ENCODE measurements at places on chromosomes 4 and X.

- no peak for DNase-seq
Observed at GRCh38 chrX:47749185-47749967, 87.3 kb upstream of the ZNF81 start.

DNA sequence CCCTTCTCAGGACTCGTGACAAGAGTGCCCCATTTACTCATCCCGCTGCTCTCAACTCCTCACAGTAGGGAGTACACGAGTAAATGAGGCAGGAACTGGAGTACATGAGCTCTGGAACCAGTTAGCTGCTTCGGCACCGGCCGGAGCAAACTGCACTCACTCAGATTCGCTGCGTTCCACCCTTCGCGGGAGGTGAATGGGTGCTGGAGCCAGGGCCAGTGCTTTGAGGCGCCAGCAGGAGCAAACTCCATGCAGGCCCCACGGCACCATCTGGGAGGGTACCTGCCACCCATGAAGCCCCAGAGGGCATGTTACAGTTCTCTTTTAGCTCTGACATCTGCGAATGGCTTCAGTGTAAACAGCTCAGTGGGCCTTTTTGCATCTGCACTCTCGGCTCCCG, 315.5 kb upstream of the GK2 start:
- no peak for DNase-seq

DNA sequence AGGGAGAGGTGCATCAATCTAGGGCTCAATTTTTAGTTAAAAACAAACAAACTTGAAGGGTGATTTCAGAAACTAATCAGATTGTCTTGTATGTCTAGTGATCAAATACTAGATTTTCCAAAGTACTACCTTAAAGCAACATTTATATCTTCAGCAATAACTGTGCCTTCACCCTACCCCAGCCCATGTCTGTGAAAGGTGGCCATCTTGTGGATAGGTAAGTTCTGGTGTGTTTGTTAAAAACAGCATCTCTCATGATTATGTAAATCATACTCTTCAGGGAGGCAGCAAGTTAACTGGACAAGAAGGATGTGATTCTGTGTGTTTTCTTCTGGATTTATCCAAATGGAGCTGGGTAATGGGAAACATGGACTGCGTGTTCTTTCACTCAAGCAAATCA, 81.4 kb upstream of the ACSL1 start:
- no peak for DNase-seq

GRCh38 chr4:89617317-89617716, 219.6 kb downstream of the SNCA start:
- no peak for DNase-seq

DNA sequence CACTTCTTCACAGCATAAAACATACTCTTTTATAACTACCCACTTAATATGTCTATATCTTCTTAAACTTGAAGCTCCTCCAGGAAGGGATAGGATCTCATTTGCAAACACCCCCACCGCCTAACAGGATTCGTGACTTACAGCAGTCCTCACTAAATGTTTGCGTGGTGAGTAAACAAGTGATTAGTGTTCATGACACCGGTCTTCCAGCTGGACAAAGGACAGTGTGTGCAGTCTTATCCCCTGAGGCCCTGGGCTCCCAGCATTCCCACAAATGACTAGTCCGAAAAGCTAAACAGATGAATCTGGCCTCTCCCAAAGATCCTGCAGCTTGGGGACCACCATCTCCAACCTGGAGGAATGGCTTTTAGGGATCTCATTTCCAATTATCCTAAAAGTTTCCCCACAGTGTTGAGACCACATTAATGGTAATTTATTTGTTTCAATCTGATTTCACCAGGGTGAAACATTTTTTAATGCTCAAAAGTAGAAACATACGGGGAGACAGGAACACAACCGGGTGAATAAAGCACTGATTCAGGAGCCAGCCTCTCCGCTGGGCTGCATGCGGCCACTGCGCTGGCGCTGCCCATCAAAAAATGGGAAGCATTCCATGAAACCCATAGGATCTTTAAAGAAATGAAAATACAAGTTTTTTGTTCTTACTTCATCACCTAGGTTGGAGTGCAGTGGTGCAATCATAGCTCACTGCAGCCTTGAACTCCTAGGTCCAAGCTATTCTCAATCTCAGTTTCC, 69.2 kb downstream of the HADH start:
- DNase-seq = no peak

DNA sequence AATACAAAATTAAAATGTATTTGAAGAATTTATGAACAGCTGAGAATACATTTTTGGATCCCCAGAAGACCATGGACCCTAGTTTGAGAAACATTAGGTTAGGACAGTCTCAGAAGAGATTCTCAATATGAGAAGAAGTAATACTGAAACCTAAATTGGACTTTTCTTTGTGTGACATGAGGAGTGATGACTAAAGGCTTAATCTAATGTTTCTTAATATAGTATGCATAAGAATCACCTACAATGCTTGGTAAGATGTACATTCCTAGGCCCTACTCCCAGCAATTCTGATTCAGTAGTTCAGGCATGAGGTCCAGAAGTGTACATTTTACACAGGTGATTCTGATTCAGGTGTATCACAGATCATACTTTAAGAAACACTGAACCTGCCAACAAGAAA, 31.6 kb upstream of the HUWE1 start:
- no peak for DNase-seq

GRCh38 chr4:107800706-107801105, 24.0 kb upstream of the SGMS2 start:
- DNase-seq = no peak

DNA sequence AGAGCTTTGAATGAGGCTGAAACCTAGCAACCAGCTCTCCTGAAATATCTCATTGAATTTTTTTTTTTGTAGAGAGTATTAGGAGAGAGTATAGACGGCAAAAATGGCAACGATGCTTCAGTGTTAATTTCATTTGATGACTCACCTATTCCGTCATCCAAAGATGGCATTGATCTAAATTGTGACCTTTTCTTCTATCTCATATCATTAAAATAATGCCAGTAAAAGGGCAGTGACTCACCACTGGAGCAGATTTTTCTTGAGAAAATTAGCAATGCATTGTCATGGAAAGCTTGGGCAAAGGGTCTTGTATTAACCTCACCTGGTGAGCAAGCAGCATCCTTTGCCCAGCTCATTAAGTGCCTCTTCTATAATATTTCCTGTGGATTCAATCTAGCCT, 19.6 kb downstream of the VMA21 start:
- DNase-seq = no peak

DNA sequence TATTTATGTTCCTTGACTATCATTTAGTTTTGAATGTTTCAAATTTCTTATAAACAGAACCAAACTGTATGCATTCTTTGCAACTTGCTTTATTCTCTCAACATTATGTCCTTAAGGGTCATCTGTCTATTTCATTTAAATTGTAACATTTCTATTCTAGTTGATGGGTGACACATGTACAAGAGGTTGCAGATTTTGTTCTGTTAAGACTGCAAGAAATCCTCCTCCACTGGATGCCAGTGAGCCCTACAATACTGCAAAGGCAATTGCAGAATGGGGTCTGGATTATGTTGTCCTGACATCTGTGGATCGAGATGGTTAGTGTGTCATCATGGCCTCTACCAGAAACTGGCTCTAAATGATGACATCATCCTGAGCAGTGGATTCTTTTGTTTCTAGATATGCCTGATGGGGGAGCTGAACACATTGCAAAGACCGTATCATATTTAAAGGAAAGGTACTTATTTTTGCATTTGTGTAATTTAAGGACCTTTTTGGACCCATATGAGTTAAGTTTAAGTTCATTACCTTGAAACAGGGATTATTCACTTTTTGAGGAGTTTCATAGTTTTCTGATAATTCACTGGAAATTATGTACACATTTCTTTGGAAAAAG, 6.1 kb downstream of the LIAS start:
- DNase-seq = no peak

DNA sequence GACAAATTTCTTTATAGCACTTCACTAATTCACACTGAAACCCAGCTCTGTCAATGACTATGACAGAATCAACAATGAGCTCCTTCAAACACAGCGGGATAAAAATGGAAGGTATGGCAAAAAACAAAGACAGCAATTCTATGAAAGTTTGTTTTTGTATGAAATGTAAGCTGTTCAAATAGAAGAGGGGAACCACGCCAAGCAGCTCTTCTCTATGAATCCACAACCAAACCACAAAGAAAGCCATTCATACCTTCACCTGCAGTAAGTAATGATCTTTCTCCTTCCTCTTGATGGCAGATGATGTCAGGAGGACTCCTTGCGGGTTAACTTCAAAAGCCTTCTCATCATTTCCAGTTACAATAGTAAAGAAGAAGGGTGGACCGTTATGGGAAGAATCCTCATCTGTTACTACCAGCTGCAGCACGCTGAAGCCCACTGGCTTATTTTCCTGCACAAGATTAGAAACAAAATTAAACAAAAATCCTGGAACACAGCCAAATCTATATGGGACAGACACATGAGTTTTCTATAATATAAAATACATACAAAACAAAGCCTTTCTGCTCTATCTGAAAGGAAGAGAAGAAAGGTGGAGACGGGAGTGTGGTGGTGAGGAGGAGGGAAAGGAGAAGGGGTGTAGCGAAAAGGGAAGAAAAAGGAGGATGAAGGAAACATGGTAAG, 48.9 kb upstream of the MTNR1A start:
- DNase-seq = no peak

DNA sequence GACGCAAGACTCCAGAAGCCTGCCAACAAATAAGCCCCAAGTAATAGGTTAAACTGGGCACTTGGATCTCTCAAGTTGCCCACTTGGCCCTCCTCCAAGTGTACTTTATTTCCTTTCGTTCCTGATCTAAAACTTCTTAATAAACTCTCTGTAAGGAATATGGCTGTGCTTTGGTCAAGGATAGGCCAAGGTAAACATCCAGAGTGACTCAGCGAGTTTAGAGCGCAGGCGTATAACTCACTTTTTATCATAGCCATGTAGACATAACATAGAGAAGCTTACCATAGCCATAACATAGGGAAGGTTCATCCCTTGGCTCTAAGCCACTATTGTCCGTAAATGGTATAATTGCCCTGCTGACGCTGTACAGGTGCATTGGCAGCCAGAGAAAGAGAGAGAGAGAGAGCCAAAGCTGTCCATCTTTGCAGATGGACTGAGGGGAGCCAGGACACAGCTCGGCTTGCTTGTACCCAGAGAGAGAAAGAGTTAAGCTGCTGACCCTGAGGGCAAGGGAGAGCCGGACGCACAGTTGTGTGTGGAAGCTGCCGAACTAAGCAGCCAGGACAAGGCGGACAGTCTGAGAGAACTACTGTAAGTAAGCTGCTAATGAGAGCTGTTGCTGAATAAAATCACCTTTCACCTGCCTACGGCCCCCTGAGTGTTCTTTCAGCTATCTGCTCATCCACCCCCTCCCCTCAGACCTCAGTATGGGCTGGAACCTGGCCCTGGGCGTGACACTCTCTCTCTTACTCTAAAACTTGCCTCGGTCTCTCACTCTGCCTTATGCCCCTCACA, 1.8 kb downstream of the TLR1 start:
- DNase-seq = no peak

- no peak for DNase-seq
Observed at GRCh38 chr4:129144755-129145206, 48.8 kb downstream of the C4orf33 start.

DNA sequence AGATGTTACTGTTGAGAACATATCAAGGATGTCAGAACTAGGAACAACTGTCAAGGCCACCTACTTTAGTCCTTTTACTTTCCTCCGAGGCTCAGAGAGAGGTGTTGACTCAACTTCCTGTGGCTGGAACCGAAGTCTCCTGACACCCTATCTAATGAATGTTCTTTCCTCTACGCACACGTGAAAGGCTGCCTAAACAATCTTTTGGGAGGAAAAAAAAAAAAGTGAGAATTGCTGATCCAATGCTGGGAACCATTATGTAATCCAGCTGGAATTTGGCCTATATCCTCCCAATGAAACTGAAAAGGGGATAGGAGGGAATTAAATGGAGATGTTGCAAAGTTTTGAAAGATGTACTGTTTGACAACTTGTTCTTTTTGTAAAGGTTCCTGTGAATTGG, 8.3 kb upstream of the MAP7D3 start:
- no peak for DNase-seq

DNA sequence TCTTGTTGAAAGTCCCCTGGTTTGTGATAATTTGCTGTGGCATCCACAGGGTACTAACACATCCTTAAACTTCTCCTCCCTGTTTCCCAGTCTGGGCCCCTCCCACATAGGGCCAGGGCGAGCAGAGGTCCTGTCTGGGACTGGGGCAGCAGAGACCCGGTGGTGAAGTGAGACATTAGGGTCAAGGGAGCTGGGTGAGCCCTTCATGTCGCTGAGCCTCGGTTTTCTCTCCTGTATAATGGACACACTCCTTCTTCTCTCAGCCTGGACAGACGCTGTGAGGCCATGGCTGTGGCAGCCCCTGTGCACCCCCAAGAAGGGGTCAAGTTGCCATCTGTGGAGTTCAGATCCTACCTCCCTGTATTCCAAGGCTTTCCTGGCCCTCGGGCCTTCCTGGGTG, 33.0 kb upstream of the HMX1 start:
- no peak for DNase-seq

- DNase-seq = no peak
Observed at GRCh38 chr4:139470997-139471665, 17.2 kb downstream of the RAB33B start.

DNA sequence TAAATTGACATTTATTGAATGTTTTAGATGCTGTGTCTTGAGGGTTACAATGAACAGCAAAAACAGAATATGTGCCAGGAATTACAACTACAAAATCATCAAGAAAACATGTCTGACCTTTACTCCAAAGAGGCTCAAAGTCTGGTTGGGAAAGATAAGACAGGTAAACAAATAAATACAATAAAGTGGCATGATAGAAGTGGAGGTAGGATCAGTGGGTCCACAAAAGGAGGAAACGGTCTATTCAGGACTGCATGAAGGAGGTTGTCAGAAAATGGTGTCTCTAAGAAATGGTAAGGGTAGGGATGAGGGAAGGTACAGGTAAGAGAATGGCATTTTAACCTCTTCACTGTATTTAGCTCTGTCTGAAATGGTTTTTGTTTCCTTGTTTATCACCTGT, 3.8 kb downstream of the ARHGEF38 start:
- DNase-seq = no peak

- no peak for DNase-seq
Observed at GRCh38 chr4:117957571-117957970, 76.7 kb upstream of the NDST3 start.

GRCh38 chr4:147037069-147037468, 91.4 kb upstream of the TTC29 start:
- peak; percentile 11 for DNase-seq

GRCh38 chrX:126985981-126986380, 166.5 kb downstream of the PRR32 start:
- no peak for DNase-seq

DNA sequence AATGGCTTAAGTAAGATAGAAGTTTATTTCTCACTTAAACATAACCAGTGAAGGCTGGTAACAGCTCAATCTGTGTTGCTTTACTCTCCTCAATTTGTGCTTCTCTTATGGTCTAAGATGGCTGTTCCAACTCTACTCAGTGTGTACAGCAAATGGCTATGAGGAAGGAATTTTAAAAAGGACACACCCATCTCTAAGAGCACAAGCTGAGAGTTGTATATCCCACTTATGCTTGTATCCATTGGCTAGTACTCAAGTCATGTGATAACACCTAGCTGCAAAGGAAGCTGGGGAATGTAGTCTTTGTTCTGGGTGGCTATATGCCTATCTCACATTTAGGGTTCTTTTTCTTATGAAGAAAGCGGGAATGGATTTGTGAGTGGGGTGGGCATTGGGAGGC, 63.3 kb downstream of the GPAT3 start:
- no peak for DNase-seq
